Activated naive CD4-positive, alpha-beta T cell (primary cell): ENCODE measurements at places on chromosomes 6 and 20.

DNA sequence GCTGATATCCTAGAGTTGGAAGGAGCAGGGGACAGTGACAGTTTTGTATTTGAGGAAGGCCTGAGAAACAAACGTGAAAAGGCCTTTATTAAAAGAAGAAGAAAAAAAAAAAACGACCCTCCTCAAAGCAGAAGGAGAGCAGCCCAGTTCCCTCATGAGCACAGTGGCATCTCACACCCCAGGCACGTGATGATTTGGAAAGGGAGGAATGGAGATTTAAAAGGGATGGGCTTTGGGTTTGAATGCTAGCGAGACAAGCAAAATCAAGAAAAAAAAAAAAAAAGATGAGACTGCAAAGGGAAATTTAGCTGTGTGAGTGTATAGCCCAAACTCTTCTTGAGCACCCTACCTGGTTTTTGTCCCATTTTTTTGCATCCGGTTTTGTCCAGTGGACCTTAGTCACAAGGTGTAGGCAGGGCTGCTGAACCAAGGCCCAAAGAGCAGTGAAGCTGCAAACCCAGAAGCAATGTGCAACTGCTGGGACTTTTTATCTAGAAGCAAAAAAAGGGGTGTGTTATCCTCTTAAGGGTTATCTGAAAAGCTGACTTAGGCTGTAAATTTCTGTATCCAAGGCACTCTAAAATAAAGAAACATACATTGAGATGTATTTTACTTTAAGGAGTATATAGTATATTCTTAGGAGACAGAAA lies 54.5 kb upstream of the RREB1 start:
- DNase-seq = no peak

GRCh38 chr20:6164421-6165341 lies 41.9 kb upstream of the FERMT1 start:
- no peak for DNase-seq

DNA sequence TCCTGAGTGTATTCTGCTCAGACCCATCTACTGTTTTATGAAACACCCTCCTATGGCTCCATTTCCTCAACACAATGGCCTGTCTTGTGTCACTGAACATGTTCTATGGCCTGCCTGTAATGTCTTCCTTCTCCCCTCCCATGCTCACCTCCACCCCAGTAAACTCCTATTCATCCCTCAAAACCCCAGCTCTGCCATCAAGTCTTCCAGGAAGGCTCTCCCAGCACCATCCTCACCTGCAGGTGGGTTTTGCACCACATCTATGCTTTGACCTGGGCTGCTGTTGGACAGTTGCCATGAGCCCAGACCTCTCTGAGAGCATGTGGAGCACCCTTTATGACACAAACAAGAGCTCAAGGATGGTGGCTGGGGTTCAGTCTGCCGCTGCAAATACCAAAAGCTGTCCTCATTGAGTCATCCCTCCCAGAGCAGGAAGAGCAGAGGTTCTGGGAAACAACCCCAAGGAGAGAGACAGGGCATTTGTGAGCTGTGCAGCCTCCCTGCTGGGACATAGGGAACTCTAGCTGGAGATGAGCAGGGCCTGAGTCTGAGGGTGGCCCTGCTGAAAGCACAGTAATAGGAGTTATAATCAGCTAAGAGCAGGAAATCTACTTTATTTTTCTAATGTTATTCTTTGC lies 93.8 kb upstream of the CD93 start:
- no peak for DNase-seq

DNA sequence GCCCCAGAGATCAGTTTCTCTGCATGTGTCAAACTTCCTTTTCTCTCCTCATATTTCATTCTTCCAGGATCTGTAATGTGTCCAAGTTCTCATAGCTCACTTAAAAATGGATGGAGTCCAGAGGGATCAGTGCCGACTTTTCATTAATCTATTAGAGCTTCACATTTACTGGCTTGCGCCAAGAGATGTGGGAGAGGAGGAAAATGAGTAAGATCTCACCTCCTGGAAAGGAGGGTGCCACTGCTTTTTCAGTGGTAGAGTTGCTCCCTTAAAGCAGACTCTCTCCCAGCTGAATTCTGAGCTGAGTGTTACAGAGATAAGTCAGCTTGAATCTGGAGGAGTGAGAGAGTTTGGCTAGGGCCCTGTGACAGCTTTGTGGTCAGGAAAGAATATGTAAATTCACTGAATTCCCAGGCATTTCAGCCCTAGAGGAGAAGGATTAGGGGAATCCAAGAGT lies 175.9 kb downstream of the SOX4 start:
- no peak for DNase-seq

GRCh38 chr6:139891471-139891870 lies 517.0 kb upstream of the CITED2 start:
- no peak for DNase-seq

- DNase-seq = no peak
Observed at GRCh38 chr6:159252955-159253508, 83.8 kb downstream of the FNDC1 start.

GRCh38 chr20:50670126-50670862 lies 21.0 kb downstream of the RIPOR3 start:
- no peak for DNase-seq

- DNase-seq = peak; percentile 11
Observed at GRCh38 chr20:45406260-45407066, 1.6 kb upstream of the DBNDD2 start.

DNA sequence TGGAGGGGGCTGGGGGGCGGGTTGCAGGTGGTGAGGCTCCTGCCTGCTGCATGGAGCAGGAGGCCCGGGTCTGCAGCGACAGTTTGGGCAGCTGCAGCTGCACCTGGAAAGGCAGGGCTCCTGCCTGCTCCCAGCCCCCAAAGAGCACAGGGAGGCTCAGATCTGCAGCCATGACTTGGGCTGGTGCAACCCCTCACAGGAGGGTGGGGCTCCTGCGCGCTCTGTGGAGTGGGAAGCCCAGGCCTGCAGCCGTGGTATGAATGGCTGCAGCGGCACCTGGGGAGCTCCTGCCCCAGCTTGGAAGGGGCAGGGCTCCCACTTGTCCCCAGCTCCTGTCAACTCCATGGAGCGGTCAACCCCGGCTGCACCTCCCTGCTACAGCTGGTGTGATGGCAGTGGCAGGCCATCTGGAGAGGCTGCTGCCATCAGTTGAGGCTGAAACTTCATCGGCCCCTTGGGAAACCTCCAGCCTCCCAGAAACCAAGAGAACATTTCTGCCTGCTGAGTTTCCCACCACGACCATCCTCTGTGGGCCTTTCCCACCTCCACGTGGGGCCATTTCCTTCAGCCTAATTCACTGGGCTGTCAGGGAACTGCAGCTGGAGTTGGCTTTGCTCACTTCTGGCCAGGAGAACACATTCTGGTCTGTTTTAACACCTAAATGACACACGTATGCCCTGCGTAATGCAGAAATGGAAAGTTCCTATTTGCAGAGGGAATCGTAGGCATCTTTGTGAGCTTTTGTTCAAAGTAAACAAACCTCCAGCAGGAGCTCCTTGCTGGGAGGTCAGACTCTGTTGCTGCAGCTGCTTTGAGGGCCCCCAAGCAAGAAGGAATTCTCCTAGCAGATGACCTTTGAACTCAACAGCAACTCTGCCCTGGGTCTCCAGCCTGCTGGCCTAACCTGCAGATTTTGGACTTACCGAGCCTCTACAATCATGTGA lies 429.0 kb downstream of the PREX1 start:
- no peak for DNase-seq

GRCh38 chr6:31794866-31795615 lies 511 bp downstream of the VARS1 start:
- no peak for DNase-seq

DNA sequence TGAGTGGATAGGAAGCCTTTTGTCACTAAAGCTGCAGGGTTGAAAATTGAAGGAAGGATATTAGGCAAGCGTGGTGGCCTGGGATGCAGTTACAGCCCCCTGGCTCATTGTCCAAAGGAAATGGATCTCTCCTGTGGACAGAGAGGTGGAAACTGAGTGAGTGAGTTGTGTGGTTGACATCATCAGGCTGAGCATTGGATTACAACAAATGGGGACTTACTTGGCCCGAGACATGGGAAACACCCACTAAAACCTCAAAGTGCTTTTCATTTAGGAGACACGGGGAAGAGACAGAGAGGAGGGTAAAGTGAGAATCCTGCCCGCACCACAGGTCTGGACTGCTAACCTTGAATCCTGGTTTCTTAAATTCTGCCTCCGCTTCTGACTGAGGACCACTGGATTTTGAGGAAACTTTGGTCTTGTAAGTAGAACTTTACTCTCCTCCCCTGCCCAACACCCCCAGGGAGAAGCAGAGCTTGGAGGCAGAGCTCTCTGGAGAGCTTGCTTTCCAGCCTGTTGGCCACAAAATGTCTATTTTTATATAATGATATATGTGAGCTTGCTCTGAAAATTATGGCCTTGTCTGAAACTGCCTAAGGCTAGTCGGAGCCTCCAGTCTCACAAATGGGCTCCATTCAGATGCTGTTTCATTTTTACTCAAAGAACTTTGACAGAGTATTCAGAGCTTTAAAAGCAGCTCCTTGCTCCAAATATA lies at the start of gene PKIG:
Gene PKIG, plus strand, starts transcription at position 269 of the 715 bp plus-strand sequence. CDS start 31,978 bp downstream, outside the sequence.
- no peak for DNase-seq

- no peak for DNase-seq
Observed at GRCh38 chr6:4670824-4671409, 105.3 kb upstream of the CDYL start.

GRCh38 chr20:9140162-9140760 lies 71.4 kb downstream of the PLCB4 start:
- DNase-seq = no peak

DNA sequence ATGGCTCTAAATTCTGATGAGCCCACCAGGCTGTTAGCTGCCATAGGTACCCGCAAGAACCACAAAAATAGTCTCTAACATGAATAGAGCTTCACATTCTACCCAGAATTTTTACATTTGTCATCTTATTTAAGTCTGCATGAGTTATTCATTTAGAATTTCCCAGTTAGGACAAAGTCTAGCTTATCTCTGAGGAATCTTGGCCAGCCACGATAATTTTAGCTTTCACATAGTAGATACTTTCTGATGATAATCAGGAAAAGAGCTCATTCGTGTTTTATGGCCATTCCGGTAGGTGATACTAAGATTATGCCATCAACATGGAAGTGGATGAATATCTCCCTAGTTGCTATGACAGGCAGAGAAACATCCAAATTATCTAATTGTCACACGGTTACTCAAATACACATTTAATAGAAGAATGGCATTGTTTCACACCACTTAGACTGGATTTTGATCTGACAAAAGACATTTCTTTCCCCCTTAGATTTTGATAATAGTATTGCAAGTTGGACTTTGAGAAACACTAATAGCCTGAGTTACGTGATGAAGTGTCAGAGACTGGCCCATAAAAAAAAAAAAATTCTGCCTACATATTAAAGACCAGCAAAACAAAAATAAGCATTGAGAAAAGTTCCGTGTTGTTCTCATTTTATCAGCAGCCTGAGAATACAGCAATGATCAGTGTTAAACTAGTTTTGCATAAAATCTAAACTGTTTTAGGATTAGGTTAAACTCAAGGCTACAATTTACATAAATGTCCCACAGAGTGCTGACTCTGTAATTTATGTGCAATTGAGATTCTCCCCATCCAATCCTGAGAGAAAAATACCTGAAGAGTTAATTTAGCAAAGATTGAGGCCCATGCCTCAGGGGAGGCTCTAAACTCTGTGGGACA lies 397.5 kb upstream of the ARID1B start:
- DNase-seq = no peak

GRCh38 chr6:109311471-109311870 lies 70.8 kb downstream of the CD164 start:
- no peak for DNase-seq

DNA sequence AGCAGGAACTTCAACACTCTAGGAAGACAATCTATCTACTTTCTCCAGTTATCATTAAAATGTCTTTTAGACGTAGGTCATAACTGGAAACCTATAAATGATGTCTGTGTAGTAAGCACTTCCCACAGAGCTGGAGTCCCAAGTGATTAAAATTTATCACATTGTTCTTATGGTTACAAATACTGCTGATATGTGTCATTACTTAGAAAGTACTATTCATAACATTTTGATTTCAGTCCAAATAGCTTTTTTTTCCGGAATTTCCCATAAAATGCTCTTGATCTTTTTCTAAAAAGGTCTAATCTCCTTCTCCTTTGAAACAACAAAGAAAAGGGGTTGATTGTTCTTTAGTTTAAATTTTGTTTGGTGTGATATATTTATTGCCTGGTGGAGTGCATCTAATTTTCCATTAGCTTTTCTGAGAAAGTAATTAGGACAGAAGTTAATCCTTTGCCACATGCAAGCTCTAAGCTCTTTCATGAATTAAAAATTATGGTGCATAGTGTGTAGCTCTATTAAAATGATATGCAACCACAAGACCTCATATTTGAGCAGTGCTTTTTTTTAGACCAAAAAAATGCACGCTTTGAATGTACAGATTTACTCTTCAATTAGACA lies 132.7 kb upstream of the TCF21 start:
- no peak for DNase-seq

DNA sequence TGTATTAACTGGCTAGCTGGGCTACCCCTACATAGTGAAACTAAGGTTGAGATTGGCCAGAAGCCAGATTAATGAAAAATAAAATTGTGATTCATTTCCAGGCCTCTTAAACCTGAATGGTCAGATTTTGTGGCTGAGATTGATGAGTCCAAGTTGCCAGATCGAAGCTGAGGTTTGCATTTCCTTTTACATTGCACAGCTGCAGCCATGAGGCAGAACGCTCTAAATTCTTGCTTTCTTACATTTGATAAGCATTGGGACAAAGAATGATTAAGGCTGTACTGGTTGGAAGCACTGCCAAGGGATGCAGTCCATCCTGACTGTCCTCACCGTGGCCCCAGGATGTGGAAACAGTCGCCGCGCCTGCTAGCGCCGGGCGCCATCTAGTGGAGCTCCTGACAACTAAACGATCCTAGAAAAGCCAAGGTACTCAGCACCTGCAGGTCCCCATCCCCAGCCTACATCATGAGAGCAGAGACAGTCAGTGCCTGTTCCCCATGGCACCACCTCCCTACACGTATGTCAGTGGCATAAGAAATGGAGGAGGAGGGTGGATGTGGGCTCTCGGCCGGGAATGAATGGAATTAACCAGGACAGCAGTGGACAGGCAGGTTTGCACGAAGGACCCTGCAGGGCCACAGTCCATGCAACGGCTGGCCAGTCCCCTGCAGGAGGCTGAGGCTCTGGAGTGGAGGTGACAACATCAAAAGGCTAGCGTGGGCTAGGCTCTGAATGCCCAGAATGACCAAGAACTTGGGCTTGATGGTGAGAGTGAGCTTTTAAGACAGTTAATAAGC lies 19.0 kb downstream of the PXDC1 start:
- DNase-seq = peak; percentile 20

DNA sequence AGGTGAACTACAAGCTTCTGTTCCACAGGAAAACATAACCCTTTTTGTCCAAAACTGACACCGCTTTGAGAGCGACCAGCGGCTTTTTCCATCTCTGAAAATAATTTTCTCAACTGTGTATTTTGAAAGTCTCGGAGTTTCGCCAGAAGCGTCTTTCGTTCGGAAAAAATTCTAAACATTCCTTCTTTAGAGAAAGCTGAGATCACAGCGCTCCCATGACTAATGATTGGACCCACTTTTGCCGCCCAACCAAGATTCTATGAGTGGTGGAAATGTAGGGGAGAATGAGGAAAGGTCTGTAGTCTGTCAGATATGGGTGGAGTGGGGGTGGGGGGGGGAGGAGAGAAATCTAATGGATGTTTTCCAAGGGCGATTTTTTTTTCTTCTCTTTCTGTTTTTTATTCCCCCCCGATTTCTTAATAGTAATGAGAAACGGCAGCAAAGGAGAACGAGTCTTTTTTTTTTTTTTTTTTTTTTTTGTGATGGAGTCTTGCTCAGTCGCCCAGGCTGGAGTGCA lies 189.3 kb downstream of the TRIM27 start:
- DNase-seq = no peak
